ENCODE measurements at places on chromosomes 11 and 22.

- DNase-seq: no peak
Observed at GRCh38 chr11:118112711-118113430, 26.1 kb upstream of the SMIM35 start.

GRCh38 chr11:67465189-67465510, 3.9 kb downstream of the TMEM134 start:
- DNase-seq: no peak

DNA sequence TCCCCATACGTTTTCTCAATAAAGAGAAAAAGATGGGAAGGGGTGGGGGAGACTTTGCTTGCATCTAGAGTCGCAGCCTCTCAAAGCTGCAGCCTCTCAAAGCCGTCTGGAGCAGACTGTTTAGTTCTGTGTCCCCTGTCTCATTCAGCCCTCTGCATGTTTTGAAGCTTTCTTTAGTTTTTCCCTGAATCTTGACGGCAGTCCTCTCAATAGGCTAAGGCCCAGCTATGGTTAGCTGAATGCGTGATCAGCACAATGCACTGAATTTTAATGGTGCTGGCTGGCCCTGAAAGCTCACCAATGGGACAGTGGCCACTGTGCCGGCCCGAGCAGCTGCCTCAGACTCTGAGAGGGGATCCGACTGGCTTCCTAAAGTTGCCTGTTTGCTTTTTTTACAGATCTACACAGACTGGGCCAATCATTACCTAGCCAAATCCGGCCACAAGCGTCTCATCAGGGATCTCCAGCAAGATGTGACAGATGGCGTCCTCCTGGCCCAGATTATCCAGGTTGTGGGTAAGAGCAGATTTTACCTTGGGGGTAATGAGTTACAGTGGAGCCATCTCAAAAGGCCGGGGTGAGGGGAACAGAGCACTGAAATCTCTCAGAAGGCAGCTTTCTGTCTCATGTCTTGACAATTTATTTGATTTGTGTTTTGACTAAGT, 119.6 kb downstream of the NAV2 start:
- no peak for DNase-seq

DNA sequence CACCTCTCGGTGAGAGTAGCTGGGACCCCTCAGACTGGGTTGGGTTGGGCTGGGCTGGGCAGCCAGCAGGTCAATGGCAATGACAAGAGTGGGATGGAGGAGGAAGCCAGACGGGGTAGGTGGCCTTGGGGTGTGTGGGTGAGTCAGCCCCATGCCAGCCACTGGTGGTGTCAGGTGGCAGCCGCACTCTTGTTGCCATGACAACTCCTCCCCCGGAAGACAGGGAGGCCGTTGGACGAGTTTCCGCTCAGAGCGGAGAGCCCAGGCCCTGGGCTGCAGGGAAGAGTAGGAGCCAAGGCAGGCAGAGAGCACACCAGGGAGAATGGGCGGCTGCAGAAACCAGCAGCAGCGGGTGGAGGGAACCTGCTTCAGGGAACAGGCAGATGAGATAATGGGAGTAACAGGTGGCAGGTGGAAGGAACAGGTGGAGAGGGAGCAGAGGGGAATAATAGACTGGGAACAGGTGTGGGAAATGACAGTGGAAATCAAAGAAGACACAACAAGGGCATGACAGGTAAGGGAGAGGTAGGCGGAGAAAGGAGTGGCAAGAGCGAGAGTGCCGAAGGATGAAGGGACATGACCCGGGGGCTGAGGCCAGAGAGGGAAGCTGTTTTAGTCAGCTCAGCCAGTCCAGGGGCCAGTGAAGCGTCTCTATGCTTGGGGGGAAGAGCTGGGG, 8.7 kb downstream of the SPTBN2 start:
- DNase-seq: no peak

DNA sequence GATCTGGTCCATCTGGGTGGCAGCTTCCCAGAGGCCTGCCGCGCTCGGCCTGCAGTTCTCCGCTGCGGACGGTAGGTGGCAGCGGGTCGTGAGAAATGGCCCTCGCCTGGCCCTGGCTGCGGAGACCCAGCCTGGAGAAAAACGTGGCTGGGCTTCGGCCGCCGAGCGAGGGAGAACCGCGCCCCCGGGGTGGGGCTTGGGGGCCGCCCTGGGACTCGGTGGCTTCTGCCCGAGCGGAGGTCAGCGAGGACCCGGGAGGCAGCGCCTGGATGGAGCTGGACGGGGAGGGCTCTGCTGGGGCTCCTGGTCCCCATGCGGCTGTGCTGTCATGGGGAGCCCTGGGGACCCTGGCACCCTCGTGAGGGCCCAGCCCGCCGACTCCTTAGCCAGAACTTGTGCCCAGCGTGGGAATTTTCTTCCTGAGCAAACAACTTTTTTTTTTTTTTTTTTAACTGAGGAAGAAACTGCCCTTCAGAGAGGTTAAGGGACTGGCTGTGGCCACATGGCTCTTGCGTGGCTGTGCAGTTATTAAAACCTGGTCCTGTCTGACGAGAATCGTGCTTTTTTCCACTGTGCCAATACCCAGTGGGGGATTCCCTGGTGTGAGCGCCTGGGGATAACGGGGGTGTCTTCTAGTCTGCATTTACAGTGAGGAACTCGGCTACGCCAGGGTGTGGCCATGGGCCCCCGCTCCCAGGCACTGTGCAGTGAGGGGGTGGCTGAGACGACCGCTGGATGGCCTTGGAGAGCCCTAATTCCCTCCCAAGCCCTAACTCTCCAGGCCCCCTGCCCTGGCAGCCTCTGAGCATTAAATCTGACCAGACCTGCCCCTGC, 535.6 kb downstream of the INSC start:
- peak; percentile 97 for DNase-seq

GRCh38 chr11:45470151-45470793, 184.1 kb upstream of the SYT13 start:
- peak; percentile 30 for DNase-seq

DNA sequence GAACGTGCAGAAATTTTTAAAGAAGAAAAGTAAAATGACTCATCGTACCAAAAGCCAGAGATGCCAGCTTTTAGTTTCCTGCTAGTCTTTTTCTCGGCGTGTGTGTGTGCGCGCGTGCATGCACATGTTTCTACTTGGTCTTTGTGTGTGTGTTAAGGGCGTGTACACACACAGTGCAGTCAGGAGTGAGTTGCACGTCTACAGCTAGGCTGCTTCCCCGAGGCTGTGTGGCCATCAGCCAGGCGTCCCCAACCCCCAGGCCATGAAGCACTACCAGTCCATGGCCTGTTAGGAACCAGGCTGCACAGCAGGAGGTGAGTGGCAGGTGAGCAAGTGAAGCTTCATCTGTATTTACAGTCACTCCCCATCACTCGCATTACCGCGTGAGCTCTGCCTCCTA, 36.4 kb downstream of the KCNQ1 start:
- DNase-seq: no peak

GRCh38 chr22:30712094-30712493, 17.4 kb downstream of the OSBP2 start:
- DNase-seq: no peak

- no peak for DNase-seq
Observed at GRCh38 chr11:17014833-17015626, 816 bp upstream of the PLEKHA7 start.

Data from right hindlimb (tissue), 1 donor.